ENCODE measurements at places on chromosomes 6 and 20. TPM values are rescaled to one million over a fixed set of nuclear protein-coding genes. Genes with fewer than 3 reads are reported as not detected.

Gene RNF182
- total RNA-seq = 3.5 TPM

Gene HLA-DMB
- 1.4 TPM for total RNA-seq

Gene ZMYND8
- 16.2 TPM for total RNA-seq

Gene NRSN1
- total RNA-seq = not detected

Gene TBX18
- total RNA-seq = 22.8 TPM

Gene NFKBIL1
- total RNA-seq = 8.9 TPM

Gene CST5
- total RNA-seq = not detected

Gene SLC17A5
- total RNA-seq = 15.4 TPM

Gene ATXN1
- total RNA-seq = 2.5 TPM

Gene ZBTB46
- 0.82 TPM for total RNA-seq

Gene C20orf204
- total RNA-seq = 0.29 TPM

Gene ROS1
- total RNA-seq = 0.24 TPM

Gene SRSF12
- 2.2 TPM for total RNA-seq

Gene ATF6B
- total RNA-seq = 36.4 TPM

Gene GPX5
- not detected for total RNA-seq

Gene DNMT3B
- total RNA-seq = 4.0 TPM

Gene TMEM244
- total RNA-seq = not detected

All from A549 treated with dexamethasone at 1 μM for 4 hours (cell line).